Amniotic epithelial cell (primary cell): ENCODE measurements at places on chromosomes 1 and 21.
A peak's percentile ranks its signal among the peaks of the same experiment; 100 is the strongest.

- DNase-seq = peak; percentile 29
Observed at GRCh38 chr1:158095737-158096335, 84.9 kb upstream of the CD1D start.

- no peak for DNase-seq
Observed at GRCh38 chr1:110336300-110337039, 2.7 kb upstream of the RBM15 start.

DNA sequence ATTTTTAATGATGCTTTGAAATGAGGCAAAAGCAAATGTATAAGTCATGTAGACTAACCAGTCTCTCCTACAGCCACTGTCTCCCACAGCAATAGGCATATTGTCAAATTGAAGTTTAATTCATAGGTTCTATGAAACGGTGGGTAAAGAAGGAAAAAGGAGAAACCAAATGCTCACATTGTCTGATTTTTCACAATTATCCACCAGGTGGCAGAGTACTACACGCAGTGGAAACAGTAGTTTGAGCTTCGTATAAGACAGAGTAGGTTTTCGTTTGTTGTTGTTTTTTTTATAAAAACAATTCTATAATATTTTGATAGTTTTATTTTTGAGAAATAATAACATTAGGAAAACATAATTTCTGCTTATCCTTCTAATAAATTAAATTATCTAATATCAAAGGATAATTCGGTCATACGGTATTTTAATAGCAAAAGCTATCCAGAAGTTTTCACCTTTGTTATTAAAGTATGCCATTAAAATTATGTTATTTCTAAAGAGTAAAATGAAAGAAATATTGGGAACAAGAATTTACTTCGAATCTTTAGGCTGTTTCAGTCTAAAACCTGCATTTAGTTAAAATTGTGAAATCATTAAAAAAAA, 39.1 kb downstream of the TYW3 start:
- DNase-seq = peak; percentile 43

- no peak for DNase-seq
Observed at GRCh38 chr1:165882168-165882837, 54.9 kb downstream of the UCK2 start.

DNA sequence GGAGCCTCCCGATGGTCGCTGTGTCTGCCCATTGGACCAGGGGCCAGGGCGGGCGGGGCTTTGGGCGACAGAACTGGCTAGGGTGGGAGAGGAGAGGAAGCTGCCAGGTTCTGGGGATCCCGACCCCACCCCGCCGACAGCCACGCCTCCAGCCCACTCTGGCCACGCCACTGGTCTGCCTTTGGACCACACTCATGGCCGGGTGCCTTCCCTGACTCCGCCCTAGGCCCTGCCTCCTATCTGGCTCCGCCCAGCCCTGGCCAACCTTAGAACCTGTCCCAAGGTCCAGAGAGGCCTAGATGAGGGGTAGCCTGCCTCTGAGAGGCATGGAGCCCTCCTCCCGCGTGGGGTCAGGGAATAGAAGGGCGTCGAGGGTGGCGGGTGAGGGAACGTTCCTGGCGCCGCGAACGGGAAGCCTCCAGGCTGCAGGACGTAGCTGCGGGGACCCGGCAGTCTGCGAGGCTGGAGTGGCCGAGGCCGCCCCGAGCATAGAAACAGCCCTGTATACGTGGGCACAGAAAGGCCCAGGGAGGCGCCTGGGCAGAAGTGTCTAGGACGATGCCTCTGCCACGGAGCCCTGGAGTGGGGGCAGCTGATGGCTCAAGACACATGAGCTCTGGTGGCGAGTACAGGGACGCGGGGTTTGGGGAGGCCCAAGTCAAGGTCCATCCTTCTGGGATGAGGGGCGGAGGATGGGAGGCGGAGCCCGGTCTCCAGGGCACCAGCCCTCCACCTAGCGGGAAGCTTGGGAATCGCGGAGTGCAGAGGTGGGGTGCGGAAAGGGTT, 11.5 kb upstream of the COL16A1 start:
- DNase-seq = peak; percentile 89

DNA sequence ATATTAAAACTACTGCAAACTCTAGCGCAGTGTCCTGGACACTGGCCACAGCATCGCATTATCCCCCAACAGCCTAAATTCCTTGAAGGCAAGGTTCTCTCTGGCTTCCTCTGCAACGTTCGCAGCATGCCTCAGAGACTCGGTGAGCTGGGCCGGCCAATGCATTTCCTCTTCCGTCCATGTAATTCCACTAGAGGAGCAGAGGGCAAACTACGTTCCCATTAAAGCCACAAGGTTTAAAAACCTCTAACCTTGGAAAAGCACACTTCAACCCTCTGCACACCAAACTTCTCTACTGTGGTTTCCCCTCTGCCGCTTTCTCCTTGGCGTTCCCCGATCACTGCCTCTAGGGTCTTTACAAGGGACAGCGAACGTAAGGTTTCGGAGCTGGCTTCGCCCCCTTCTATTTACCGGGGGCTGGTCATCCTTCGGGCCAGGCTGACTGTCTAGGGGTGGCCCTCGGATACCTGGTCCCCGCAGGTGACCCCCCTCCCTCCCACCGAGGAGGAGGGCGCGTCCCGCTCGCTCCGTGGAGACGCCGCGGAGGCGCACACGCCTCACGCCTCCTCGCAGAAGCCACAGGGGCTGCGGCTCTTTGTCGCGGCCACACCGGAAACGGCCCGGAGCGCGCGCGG, 456 bp upstream of the SMYD2 start:
- DNase-seq = peak; percentile 42

DNA sequence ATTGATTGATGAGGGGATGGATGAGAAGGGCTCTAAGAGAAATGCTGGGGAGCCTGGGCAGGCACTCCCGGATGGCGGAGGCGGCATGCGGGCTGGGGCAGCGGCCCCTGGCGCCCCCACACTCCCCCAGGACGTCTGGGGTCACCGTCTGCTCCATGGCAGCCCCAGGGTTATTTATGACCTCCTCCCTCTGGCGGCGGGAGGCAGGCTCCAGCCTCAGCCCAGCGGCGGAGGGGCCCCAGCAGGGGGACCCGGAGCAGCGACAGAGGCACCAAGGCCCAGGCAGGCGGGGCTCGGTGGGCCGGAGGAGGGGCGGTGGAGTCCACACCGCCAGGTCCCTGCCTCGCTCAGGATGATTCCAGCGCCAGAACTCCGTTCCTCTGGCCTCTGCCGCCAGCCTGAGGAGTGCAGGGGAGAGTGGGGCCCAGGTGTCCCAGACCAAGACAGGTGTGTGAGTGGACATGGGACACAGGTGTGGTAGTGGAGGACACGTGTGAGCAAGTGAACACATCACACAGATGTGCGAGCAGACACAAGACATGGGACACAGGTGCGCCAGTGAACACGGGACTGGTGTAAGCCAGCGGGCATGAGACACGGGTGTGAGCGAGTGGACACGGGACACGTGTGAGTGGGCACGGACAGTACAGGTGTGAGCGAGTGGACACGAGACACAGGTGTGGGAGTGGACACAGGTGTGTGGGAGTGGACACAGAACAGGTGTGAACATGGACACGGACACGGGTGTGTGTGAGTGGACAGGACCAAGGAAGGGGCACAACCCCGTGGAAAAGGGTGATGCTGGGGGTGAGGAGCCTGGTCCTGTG, 2.5 kb upstream of the SAMD11 start:
- DNase-seq = peak; percentile 73

- DNase-seq = no peak
Observed at GRCh38 chr1:160713161-160713560, 1.5 kb upstream of the CD48 start.

GRCh38 chr1:230860617-230861384, 7.5 kb downstream of the C1orf198 start:
- DNase-seq = no peak

- no peak for DNase-seq
Observed at GRCh38 chr1:22696610-22697009, 14.0 kb upstream of the EPHB2 start.

- DNase-seq = no peak
Observed at GRCh38 chr1:56464294-56464693, 115.1 kb downstream of the PLPP3 start.

DNA sequence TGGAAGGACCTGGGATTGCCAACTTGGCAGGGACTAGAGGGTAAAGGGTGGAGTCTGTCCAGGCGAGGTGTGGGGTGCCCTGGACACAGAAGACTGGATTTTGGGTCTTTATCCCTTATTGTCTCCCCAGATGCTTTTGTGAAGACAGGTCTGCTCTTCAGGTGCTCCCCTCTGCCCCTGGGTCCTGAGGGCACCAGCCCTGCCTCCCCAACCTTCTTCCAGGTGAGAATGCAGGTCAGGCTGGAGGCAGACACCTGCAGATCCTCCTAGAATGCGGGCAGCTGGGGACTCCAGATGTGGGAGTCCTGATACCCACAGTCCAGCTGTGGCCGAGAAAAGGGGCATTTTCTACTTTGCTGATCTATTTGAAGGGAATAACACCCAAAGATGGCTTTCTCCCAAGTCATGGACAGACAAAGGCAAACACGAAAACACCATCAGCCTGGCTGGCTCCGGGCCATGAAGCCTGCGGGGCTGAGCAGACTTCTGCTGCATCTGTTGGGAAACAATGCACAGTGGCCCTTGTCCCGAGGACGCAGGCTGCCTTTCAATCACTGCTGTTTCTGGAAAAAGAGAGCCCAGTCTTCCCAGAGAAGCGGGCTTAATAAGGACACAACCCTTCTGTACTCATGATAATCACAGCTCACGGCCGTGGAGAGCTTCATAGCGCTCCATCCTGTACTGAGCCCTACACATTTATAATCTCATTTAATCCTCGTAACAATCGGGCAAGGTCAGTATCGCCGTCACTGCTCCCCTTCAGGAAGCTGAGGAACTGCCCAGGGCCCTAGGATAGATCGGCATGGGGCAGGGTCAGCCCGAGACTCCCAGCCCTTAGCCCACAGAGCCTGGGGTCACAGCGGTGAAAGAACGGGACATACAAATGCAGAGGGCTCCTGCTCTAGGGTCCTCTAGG, 62.0 kb upstream of the ABCG1 start:
- no peak for DNase-seq

DNA sequence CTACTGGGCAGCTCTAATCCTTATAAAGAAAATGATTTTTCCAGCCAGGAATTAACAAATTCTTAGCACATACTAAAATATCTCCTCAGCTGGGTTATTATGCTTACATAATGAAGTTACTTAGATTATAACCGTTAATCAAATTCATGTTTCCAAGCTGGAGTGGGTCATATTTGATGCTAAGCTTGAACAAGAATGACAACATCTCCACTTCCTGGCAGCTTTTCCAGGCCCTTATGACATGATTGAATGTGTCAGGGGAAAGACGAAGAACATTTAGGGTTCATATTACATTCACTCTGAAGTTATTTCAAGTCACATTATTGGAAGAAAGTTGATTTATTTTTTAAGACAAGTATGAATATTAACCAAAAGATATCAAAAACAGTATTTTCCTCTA, 333.7 kb downstream of the PCP4 start:
- no peak for DNase-seq

- DNase-seq = peak; percentile 15
Observed at GRCh38 chr1:92399076-92399475, 87.6 kb downstream of the GFI1 start.

DNA sequence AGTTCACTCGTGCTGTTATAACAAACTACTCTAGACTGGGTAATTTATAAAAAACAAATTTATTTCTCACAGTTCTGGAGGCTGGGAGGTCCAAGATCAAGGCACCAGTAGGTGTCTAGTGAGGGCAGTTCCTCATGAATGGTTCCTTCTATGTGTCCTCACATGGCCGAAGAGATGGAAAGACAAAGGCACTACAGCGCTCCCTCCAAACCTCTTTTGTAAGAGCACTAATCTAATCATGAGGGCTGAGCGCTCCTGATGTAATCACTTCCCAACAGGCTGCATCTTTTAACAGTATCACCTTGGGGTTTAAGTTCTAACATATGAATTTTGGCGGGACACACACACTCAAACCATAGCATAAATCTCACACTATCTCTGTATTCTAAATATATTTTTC, 54.0 kb upstream of the KANK4 start:
- DNase-seq = no peak

DNA sequence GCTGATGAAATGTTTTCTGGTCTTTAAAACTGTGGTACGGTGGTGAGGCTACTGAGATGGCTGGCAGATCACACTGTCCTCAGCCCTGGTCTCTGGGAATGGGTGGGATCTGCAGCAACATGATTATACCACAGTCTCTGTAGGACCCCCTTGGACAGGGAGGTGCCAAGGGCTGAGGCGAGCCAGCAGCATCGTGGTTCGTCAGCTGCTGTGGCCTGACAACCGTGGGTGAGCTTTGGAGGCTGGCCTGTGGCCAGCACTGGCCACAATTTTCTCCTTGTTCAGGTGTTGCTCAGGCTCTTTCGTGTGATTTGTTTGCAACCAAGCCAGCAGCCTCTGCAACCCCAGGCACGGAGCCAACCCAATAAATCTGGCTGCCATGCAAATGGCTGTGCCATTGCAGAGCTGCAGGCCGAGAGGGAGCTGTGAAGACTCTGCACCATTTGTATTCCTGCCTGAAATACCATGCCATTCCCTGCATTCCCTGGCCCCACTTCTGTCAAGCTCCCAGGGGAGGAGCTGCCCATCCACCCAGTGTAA, 70.9 kb downstream of the PCP4 start:
- no peak for DNase-seq

- DNase-seq = no peak
Observed at GRCh38 chr1:109717729-109718128, 5.7 kb downstream of the GSTM5 start.

DNA sequence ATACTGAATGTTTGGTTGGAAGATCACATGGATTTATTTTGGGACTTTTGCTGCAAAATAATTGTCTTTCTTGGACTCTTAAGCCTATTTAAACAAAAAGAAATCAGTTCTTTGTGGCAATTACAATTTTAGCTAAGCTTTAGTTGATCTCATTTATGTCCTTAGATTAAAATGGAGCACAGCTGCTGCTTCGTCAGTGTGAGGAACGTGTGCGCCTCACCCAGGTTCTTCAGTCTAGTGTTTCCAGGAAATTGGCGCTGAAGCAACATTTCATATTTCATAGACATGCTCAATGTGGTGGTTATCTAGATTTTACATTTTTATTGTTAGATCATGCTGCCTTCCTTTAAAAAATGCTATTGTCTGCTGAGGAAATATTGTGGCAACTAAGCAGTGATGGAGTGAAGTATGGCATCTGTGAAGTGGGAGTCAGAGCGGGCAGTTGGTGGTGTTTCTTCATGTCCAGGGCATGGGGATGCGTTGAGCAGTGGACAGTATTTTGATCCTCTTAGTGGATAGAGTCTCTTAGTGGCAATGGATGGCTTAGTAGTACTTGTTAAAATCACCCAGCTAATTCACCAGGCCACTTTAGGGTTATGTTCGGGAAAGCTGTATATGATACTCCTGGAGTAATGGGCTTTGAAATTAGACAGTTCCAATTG, 5.6 kb downstream of the DDI2 start:
- DNase-seq = no peak

DNA sequence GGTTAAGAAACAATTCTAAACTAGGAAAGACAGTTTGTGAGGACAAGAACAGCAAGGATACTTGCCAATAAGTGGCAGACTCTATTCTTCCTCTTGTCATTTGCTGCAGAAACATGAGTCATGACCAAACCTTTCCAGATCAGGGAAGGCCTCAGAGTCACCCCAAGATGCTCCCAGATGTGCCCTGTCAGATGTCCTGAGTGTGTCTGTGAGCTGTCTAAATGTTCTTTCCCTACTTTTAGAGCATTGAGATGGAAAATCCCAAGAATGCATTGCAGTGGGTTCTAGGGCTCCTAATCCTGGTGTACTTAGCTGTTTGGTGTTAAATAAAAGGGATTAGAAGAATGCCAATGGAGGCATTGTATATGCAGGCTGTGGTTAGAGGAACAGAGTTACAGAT, 57.5 kb upstream of the KIAA0040 start:
- no peak for DNase-seq
